ENCODE measurements at places on chromosomes 6 and 20.

DNA sequence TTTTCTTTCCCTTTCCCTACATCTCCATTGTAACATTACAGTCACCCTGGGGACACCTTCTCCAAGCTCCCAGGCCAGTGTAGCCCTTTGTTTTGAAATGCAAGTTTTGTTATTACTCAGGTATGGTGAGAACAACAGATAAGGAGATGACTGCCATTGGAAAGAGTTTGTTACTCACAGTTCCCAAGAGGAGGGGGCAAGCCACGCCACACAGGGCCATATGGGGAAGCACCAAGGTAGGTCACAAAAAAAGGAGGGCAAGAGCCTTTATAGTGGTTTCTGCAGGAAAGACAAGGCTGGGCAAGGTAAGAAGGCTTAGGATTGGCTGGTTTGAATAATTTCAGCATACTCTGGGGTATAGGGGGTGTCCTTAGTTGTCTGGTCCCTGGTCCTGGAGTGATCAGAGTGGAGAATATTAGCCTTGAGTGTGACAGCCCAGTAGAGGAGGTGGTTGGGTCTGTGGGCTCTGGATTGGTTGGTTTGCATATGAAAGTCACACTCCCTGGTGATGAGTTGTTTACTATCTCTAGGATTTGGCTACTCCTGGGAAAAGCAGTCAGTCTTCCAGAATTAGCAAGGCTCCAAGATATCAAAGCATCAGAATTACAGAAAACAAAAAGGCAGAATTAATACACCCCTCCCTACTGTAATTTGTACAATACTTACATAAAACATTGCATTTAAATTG lies 33.1 kb upstream of the SMLR1 start:
- no peak for DNase-seq

DNA sequence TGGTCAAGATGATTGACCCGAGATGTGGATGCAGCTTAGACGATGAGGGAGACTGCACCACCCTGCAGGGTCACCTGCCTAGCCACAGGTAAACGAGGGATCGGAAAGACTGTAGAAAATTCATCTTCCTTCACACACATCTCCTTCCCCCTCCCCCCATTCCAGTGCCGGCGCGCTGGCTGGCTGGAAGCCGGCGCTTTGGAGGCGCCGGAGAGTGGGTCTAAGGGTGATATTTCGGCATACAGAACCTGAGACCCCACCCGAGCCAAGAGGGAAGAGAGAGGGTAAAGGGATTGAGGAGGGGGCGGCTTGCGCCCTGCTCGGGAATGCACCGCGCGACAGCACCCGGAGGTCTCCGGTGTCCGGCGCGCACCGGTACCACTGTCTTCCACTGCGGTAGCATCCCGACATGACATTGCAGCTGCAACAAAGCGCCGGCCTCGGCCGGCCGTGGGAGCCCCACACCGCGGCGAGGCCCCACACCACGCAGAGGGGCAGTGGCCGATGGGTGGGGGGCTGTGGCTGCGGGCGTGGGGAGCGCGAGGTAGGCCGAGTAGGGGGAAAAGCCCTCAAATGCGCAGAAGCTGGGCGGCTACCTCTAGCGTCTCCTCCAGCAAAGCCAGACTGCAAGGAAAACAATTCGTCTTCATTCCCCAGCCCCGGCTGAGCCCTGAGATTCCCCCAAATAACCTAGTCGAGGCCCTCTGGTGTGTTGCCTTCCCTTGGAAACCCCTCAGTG lies 984 bp downstream of the TNFRSF21 start:
- DNase-seq: no peak

DNA sequence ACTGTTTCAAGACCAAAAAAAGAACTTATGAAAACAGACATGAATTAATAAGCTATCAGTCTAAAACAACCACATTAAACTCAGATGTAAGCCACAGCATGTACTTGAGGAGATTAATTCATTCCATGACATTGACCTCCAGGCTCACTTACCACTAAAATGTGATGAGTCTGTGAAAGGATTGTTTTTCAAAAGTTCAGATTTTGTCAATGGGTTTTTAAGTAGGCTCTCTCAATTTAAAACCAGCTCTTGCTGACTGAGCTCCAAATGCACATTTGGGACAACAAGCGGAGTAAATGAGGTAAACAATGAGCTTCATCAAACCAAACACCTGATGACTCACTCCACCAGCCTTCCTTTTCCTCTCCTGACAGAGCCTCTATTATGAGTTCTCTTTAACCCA lies 197.0 kb downstream of the SIM1 start:
- DNase-seq: no peak

DNA sequence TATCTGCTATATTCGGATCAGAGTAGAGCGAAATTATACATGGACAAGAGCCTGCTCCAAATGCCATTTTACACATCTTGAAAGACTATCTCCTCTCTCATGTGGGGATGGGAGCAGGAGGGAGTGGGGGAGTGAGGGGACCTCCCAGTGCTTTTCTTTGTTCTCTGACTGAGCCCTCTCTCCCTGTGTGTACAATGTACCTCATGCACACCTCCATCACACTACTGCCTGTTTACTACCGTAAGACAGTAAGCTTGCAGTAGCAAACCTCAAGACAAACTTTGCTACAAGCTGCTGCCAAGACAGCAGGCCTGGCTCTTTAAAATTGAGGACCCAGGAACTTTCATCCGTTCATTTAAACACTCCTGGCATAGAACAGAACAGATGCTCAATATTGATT lies 7.2 kb downstream of the NHSL1 start:
- DNase-seq: no peak

DNA sequence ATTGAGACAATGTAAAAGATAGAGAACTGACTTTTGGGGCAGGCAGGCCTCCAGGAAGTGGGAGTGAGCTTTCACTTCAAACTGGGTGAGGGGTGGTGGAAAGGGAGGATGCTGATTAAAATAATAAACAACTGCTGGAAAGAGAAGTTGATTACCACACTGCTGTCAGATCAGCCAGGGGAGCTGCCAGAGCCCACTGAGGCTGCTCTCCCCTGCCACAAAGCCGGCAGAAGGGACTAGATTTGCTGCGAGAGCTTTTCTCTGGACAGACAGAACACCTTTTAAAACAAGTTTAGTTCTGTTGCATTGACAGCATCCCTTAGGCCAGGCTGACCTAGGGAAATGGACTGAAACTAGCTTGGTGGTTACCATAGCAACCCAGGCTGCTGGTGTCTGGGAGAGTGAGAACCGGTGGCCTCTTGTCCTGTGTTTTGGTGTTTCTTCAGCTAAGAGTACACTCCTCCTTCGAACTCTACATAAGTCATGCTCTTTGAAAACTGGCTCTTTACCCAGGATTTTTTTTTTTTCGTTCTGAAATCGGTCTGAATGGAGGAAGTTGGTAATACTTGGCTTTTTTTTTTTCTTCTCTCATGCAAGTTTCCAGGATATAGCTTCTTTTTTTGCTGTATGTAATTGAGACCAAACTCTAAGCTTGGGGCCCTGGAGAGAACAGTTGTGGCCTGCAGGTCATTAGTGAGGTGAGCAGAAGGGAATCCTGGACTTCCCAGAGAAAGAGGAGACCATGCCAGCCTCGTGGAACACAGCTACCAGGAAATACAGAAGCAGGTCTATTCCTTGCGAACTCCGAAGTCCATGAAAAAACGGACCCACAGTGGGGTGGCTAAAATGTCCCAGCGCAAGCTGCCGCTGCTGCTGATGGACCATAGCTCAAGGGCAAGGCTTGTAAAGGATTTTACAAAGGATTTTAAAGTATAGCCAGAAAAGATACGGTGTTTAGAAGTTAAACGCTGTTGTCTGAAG lies 374.4 kb downstream of the UTRN start:
- DNase-seq: no peak

GRCh38 chr6:24903681-24904080 lies 32.1 kb downstream of the RIPOR2 start:
- DNase-seq: no peak

- DNase-seq: no peak
Observed at GRCh38 chr6:89927264-89927663, 33.0 kb downstream of the GJA10 start.

DNA sequence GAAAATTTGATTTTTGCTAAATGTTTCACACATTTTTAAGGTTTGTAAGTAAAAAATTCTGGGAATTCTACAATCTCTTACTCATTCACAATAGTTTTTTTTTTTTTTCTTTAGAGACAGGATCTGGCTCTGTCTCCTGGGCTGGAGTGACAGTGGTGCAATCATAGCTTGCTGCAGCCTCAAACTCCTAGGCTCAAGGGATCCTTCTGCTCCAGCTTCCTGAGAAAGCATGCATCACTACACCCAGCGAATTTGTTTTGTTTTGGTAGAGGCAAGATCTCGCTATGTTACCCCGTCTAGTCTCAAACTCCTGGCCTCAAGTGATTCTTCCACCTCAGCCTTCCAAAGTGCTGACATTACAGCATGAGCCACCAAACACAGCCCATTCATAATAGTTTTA lies 232.8 kb downstream of the GJA1 start:
- DNase-seq: no peak

DNA sequence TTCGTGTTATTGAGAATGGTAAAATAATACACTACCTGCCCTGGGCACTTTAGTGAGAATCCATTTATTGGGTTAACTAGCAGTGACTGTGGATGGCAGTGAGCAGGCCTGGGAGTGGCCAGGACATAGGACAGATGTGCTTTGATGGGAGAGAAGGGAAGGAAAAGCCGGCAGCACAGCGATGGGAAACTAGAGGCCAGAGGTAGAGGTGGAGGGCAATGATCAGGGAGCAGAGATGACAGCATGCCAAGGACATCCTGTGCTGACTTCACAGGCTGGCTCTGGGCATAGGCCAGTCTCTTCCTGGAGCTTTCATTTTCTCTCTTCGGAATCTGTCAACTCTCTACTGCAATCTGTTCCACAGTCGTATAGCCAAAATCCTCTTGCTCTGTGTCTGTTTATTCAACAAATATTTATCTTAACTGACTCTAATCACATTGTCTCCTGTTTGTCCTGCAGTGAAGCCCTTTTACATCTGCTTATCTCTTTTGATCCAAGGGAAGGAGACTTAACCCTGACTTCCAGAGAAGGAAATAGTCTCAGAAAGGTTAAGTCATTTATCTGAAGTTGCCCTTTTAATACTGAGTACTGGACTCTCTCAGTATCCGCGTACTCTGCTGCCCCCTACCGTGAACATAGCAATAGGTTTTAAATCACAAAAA lies 18.4 kb upstream of the MMP24 start:
- DNase-seq: peak; percentile 69

DNA sequence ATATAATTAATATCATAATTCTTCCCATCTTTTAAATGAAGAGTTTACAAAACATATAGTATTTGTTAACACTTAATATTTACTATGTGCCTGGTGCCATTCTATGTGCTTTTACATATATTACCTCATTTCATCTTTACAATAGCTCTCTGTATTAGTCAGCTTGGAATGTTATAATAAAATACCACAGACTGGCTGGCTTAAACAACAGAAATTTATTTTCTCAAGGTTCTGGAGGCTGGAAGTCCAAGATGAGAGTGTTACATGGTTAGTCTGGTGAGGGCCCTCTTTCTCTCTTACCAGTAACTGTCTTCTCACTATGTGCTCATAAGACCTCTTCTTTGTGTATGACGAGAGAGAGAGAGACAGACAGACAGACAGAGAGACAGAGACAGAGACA lies 110.2 kb downstream of the NKAIN2 start:
- no peak for DNase-seq
